Activated CD8-positive, alpha-beta memory T cell treated with anti-CD3 and anti-CD28 coated beads for 24 hours (primary cell): ENCODE measurements at places on chromosomes 12 and 14.

DNA sequence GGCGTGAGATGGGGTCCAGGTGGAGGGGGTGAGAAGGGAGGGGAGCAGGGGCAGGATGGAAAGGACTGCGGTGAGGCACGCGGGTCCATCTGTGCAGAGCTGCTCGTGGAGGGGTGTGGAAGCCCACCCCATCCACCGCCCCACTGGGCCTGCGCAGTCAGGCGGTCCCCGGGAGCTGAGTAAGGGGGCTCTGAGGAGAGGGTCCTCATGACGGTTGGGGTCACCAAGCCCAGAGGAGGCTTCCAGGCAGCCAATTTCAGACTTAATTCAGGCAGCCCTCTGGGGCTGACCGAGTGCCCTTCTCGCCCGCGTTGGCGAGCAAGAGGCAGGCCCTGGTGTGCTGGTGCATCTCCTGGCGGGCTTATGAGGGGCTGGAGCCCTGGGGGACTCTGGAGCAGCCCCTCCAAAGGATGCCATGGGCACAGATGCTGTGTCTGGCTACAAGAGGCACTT, 115.5 kb downstream of the KIF26A start:
- peak; percentile 38 for DNase-seq

DNA sequence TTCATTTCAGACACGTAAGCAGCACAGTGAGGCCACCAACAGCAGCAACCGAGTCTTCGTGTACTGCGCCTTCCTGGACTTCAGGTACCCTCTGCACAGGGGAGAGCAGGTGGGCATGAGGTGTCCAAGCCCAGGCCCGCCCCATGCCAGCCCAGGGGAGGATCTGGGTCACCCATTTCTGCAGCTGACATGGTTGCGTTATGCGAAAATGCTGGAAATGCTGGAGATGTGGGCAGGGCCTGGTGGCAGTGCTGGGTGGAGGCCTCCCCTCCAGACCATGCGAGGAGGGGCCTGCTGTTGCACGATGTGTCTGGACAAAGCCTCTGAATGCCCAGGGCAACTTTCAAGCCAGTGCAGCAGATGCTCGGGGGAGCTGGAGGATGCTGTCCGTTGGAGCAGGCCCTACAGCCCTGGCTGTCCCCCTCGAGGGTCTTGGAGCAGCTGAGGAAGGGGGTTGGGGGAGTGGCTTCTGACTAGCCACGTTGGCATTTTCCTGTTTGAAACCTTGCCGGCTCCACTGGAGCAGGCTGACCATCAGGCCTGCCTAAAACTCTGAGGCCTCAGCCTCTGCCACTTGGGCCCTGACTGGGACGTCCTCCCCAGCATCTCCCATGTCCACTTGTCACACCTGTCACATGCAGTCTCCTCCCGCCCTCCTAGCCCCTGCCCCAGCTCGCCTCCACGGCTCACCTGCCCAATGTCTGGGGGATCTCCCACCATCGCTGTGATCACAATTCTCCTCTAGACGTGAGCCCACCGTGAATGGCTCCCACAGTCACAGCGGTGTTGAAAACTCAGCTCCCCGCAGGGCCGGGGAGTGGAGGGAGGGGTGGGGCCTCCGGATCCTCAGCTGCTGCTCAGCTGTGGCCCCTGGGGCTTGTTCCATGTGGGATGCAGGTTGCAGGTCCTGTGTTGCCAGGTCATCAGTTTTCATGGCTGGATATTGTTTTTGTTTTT, 123.4 kb downstream of the ADGRD1 start:
- DNase-seq, result no peak

DNA sequence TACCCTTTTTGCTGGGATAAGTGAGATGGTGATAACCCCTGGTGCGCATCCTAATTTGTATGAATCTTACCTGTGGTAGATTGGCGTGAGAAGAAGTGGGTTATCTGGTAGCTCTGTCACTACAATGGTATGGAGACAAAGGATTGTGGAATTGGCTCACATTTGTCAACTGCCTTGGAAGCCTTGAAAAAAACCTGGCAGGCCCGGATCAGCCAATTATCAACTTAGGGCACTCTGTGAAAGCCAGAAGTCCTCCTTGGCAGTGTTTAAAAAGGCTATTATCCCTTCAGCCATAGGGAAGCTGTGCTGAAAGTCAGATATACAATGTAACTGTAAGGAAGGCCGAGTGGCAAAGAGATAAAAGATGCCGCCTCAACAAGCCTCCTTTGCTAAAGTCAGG, 56.5 kb downstream of the WASHC3 start:
- DNase-seq, result no peak

DNA sequence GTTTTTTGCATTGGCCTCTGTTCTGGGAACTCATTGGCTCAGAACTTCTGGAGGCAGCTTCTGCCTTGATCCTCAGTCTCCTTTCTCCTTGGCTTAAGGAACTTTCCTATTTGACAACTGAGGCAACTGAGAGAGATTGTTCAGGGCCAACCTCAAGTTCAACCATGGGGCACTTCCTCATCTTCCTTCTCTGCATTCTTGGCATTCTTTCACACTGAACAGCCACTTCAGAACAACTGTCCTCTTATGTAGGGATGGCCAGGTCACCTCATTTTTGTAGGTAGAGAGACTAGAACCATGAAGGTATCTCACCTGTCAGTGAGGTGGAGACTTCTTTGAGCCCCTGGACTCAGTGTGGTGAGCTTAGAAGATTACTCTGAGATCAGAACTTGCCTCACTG, 63.0 kb upstream of the NRXN3 start:
- no peak for DNase-seq

DNA sequence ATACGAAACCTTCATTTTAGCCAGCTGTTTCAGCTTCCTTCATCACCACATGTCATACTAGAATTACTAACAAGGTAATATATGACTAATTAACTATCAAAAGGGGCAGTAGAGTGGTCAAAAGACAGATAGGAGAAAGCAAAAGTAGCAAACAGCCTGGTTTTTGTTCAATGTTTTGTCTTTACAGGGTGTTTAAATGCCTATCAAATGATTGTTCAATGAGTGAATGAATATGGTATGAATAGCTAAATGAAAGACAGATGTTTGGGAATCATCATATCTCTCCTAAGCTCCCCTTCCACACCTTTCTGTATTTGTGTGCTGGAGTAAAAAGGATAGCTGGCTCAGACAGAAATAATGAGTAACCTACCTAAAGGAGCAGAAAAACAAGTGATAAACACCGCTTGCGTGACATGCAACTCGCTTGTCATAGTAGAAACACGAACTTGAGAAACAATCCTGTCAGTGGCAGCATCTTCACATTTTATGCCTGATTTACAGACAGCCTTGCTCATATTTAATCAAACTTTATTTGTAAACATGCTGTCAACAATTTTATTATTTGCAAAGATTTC, 34.2 kb downstream of the ABCC9 start:
- no peak for DNase-seq

DNA sequence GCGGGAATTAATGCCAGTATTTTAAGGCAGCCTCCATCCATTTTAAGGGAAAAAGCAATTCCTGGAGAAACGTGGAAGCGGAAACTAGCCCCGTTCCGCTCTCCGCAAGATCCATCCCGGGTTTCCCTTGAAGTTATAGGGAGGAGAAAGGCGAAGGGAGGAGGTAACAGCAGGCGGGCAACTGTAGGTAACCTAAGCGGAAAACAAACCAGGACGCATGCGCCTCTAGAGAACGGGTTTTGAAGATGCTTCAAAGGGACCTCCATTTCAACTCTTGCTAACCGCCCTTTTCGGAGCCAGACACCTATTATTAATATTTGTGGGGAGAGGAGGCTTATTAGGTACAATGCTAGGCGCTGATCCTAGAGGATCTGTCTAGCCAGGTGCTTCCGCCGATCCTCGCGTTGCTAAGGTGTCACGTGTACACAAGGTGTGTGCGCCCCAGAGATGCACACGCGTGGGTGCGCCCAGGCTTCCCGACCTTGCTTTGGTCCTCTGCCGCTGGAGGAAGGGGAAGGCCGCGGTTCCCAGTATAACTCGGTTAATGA, 6.2 kb downstream of the TBX5 start:
- DNase-seq, result no peak

DNA sequence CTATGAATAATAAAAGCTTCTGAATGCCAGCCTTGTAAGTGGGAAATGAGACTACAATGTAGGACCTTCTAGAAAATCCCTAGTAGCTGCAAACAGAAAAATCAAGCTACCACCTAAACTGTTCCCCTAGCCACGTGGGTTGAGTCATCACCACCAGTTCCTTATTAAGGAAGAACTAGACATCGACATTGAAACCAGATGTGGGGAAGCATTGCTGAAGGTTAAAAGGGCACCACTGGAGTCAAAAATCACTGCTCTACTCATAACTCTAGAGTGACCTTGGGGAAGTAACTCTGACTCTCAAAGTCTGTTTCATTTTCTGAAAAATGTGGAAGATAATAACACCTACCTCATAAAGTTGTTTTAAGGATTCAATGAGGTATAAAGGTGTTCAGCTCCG, 9.4 kb upstream of the CNIH1 start:
- no peak for DNase-seq

- no peak for DNase-seq
These were observed 369.2 kb downstream of the PDZRN4 start for GRCh38 chr12:41557344-41557743.

GRCh38 chr12:70560671-70561070, 76.6 kb downstream of the PTPRB start:
- DNase-seq, result no peak

DNA sequence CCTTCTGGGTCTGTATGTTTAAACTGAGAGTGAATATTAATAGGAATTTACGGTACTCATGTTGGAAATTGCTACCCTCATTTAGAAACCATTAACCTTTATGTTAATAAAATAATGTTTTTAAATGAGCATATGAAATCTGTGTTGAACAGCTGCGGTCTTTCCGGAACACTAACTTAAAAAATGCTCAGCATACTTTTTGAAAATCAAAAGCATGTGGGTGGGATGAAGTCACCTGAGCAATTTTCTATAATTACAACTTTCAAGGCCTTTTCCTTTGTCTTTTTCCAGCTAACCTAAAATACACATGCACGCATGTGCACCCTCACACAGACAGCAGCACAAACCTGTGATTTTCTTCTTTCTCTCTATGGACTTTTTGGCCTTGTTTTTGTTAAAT, 39.8 kb downstream of the BORCS5 start:
- no peak for DNase-seq

- DNase-seq, result peak; percentile 91
These were observed 9.4 kb downstream of the ASPG start for GRCh38 chr14:104094709-104095425.

- DNase-seq, result no peak
These were observed 612 bp downstream of the WBP11 start for GRCh38 chr12:14802721-14803010.

- DNase-seq, result no peak
These were observed 2.3 kb downstream of the GALC start for GRCh38 chr14:87990682-87991081.

- DNase-seq, result no peak
These were observed 176.9 kb downstream of the PRKCH start for GRCh38 chr14:61498303-61498702.

- DNase-seq, result no peak
These were observed 37.2 kb downstream of the RDH12 start for GRCh38 chr14:67738740-67739504.

DNA sequence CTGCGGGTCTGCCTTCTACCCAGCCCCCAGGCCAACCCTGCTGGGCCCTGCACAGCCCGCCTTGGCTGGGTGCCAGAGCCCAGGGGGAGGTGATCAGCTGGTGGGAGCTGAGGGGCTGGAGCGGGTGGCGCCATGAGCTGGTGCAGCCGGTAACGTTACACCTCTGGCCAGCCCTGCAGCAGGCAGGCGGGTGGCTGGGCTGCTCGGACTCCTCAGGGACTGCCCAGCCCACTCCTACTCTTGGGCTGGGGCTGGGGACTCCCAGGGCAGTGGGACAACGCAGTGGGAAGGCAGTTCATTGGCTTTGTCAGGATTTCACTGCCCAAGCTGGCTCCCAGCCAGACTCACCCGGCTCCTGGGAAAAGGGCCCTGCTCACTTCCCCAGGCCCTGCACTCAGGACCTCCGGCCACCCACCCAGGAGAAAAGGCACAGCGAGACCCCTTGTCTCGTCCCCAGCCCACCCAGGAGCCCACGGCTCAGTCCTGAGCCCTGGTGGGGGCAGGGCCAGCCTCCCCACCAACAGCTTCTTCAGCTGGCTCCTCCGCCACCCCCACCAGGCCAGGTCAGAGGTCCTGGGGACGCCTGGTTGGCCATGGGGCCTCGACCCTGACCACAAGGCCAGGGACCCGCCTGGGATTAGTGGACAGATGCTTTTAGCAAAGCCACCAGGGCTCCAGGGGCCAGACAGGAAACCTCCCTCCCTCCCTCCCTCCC, 1.0 kb downstream of the PGF start:
- no peak for DNase-seq

DNA sequence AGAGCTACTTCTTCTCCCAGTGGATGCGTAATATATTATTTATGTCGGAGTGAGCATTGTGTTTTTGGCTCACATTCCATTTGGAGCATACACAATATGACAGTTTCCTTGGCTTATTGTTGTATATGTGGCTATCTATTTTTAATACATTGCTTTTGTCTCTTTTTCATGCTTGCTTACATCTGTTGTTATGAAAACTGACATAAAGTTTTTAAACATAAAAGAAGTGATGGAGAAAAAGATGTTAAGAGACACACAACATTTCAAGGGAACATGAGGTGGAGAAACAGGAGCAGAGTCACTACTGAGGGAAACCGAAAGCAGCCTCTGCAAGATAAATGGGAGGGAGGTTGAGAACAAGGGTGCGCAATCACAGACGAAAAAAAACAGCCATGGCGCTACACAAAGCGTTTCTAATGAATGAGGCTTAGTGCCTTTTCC, 228.4 kb upstream of the NPAS3 start:
- DNase-seq, result no peak

DNA sequence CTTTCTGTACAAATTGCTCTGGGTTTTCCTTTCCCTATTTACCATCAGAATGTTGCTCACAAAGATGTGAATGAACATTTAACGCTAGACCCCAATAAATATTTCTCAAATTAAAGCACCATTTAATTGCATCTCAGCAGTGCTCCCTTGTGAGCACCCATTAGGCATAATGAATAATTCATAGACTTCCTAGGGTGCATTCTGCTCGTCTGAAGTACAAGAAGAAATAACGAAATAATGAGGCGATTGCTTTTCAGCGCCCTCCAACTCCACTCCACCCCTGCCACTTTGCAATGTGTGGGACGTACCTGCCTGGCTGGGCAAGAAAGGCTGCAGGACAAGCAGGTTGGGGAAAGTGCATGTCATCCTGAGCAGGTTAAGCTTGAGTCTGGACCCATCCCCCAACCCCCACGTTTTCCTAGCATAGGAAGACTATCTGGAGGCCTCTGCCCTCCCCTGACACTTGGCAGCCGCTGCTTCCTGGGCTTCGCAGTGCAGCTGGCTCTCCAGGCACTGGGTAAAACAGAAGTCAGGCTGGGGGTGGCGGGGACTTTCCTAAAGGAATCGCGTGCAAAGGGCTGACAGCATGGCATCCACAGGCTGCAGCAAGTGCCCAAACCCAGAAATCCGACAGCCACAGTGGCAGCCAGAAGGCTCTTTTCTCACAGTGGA, 253.7 kb downstream of the DUSP6 start:
- DNase-seq, result no peak
